ENCODE measurements at places on chromosomes 7 and 10.

DNA sequence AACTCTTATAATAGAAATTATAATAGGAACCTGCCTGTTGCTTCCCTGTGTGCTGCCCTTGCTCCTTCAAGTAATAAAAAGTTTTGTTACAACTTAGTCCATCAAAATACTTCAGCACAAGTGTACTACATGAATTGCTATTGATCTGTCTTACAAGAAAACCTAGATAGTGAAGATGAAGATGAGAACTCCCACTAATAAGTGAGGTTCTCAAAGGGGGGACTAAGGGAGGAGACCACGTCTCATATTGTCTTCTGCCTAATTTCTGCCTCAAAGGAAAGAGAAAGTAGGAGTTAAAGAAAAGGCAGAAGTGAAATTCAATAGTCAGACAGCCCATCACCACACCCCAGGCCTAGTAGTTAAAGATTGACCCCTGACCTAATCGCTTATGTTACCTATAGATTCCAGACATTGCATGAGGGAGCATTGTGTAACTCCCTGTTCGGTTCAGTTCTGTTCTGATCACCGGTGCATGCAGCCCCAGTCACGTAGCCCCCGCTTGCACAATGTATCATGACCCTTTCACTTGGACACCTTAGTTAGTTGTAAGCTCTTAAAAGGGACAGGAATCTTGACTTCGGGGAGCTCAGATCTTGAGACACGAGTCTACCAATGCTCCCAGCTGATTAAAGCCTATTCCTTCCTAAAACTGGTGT is 18.2 kb upstream of the CHST3 start:
- DNase-seq = no peak

GRCh38 chr10:3213208-3213607 is 40.6 kb upstream of the PITRM1 start:
- no peak for DNase-seq

- no peak for DNase-seq
Observed at GRCh38 chr7:155405399-155406318, 52.3 kb upstream of the EN2 start.

GRCh38 chr7:157570531-157571200 is 233.9 kb downstream of the DNAJB6 start:
- no peak for DNase-seq

- DNase-seq = no peak
Observed at GRCh38 chr10:132849546-132850031, 63.6 kb upstream of the NKX6-2 start.

DNA sequence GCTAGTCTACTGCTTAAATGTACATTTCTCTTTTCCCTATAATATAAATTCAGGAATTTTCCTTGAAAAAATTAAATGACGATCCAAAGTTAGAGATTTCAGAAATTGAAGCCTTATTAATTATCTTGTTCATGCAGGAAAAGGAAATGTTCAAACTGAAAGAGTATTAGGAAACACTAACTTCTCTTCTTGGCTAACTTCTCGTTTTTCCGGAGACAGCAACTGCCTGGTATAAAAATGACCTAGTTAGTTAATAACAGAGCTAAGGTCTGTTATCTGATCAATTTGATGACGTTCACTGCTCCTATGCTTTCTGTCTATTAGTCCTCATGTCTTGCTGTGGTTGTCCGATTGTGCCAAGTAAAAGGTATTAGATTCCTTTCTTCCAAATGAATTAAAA is 212.5 kb downstream of the DGKB start:
- DNase-seq = no peak

GRCh38 chr10:47159361-47160260 is 140.4 kb upstream of the GDF10 start:
- peak; percentile 25 for DNase-seq

- DNase-seq = no peak
Observed at GRCh38 chr10:116113721-116114501, 159.1 kb downstream of the GFRA1 start.

DNA sequence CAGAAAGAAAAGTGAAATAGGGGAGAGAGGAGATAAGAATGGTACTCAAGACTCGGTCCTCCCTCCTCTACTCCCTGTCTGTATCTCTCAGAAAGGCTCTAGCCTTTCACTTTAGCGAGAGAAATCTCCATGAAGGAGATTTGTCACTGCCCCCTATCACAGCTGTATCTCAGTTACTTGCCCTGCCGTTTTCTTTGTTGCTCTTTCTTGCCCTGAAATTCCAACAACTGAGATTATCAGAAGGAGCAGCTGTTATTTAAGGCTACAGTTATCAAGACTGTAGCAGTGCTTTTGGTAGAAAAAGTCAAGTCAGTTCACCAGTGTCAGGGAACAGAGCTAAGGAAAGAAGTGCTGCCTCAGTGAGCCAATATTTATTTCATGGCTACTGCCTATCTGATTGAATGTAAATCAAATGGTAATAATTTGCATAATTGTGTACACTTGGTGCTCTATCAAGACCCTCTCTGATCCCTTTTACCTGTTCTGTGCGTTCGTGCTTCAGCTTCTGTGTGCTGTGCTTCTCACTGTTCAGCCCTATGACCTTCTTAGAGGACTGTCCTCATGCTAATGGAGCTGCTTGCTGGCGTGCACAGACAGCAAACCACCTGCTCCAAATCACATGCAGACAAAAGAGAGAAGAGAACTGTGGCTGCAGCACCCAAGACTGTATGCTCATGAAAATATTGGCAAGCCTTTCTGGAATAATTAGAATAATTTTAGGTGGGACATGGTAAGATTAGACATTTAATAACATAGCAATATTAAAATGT is 180.2 kb upstream of the FAM3C start:
- DNase-seq = no peak

DNA sequence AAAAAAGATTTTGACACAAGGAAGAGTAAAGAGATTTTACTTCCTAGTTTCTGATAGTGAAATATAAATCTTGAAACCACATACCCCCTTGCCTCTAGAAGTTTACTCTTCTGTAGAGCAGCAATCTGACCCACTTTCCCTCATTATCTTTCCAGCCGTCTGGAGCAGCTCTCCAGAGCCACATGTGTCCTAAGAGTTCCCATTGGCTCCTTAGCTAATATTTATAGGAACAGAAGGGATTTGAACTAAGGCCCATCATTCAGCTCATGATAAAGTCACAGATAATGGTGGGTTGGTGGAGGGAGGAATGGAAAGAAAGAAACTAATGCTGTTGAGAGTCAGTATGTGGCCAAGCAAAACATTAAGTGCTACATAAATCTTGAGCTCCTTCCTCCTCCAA is 121.8 kb downstream of the INHBA start:
- DNase-seq = no peak

- DNase-seq = no peak
Observed at GRCh38 chr10:3735175-3735574, 49.8 kb downstream of the KLF6 start.

DNA sequence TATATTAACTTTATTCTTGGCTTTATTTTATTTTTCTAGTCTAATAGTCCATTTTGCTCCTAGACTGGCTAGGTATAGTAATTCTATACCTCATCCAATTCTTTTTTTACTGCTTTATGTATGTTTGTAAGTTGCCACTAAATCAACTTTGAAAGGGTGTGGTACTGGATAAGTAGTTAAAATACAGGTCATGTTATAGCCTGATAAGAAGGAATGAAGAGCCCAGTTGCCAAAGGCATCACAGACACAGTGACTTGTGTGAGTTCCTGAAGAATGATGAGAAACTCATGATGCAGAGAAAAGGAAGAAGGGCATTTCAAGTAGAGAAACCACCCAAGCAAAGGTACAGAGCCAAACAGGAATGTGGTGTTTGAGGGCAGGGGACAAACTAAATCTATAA is 27.3 kb downstream of the NAPEPLD start:
- no peak for DNase-seq

GRCh38 chr10:89627830-89628229 is 17.2 kb downstream of the PANK1 start:
- no peak for DNase-seq

GRCh38 chr7:134155871-134156270 is 28.7 kb downstream of the LRGUK start:
- DNase-seq = no peak

DNA sequence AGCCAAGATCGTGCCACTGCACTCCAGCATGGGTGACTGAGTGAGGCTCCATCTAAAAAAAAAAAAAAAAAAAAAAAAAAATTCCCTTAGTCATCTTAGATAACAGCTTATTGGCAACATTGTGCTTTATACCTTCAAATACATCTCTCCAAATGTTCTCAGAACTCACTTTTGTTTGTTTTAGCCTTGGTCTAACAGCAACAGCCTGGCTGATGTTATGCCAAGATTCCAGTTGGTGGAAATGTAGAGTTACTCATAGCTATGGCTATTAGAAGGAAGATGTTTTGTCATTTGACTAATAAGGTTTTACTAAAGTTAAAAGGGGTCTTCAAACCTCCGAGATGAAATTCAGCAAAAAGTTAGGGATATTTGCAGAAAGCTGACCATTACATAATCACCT is 481.4 kb downstream of the NEBL start:
- DNase-seq = no peak

DNA sequence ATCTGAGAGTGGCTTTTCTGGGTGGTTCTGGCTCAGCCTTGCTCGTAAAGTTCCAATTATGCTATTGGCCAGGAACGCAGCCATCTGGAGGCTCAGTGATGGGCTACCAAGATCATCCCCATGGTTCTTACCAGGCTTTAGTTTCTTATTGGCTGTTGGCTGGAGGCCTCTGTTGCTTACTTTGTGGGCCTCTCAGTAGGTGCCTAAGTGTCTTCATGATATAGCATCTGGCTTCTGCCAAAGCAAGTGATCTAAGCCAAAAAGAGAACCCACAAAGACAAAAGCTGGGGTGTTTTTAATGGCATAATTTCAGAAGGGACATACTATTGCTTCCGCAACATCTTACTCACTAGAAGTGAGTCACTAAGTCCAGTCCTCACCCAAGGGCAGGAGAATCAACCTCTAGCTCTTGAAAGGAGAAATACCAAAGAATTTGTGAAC is 132.0 kb upstream of the MDFIC start:
- DNase-seq = peak; percentile 52

- no peak for DNase-seq
Observed at GRCh38 chr10:97921581-97922021, 72.0 kb downstream of the GOLGA7B start.

DNA sequence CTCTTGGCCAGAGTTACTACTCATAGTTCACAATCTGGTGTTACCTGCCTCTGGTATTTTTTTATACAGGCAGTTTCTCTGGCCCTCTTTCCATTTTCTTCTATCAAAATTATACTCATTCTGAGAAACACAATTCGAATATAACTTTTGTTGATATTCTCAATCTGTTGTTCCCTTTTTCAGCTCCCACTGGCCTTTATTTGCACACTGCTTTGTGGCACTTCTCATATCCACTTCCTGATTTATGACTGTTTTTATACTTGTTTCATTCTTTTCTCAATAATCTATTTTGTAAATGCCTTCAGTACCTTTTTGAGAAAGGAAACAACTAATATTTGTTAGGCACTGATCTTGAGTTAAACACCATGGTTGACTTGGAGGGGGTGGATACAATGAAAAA is 93.8 kb upstream of the HDAC9 start:
- DNase-seq = no peak

DNA sequence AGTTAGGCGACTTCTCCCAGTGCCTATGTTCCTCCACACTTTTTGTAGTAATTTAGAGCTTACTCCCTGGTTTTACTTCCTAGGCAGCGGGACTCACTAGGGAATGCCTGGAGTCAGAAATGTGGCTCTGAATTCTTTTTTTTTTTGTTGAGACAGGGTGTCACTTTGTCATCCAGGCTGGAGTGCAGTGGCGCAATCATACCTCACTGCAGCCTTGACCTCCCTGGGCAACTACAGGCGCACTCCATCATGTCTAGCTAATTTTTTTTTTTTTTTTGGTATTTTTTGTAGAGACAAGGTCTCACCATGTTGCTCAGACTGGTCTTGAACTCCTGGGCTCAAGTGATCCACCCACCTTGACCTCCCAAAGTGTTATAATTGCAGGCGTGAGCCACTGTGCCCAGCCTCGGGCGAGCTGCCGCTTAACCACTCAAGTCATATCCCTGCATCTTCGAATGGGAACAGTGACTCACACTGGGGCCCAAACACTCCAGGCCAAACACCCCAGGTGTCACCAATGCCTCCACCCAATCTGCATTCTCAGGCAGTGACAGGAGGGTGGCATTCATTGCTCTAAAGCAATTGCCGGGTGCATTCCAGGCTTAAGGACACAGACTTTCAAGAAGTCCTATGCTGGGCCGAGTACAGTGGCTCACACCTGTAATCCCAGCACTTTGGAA is 19.6 kb downstream of the RGS10 start:
- DNase-seq = no peak

- DNase-seq = no peak
Observed at GRCh38 chr7:123372368-123372767, 162.0 kb downstream of the IQUB start.

DNA sequence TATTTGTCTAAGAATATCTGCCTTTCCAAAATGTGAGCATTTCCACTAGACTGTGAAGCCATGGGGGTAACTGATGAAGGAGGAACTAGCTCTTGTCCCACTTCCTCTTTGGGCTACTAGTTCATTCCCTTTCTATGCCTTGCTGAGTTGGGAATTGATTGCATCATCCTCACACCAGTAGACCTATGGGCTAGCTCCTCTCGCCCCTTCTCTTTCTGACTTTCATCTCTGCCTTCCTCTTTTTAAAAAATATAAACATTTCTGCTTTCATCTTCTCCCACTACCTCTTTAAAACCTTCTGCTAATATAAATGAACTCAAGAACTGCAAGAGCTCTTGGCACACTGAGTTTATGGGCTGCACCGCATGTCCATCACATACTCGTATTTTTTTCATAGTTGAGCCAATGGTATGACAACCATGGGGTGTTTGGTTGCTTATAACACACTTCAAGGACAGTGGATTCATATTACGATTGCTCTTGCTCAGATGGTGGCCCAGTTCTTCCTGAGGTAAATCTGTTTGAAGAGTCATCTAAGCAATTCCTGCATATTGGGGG is 182.0 kb downstream of the REEP3 start:
- DNase-seq = no peak

- no peak for DNase-seq
Observed at GRCh38 chr7:117297606-117298005, 25.3 kb downstream of the WNT2 start.

DNA sequence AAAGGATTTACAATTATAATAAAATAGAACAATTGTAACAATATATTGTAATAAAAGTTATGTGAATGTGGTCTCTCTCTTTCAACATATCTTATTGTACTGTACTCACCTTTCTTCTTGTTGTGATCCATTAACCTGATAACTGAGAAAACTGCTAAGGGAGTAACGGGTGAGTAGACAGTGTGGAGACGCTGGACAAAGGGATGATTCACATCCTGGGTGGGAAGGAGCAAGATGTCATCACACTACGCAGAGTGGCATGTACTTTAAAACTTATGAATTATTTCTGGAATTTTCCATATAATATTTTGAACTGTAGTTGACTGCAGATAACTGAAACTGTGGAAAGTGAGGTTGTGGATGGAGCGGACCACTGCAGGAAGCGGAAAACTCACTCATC is 91.2 kb upstream of the PLPP4 start:
- no peak for DNase-seq

- DNase-seq = peak; percentile 42
Observed at GRCh38 chr7:105013816-105014692, at the start of gene KMT2E. KMT2E (plus strand) TSS chr7:105014205; CDS start chr7:105040953, 26,748 bp downstream.

GRCh38 chr10:61409157-61409556 is 44.0 kb downstream of the TMEM26 start:
- no peak for DNase-seq

- DNase-seq = no peak
Observed at GRCh38 chr10:124994573-124995473, 52.9 kb downstream of the ZRANB1 start.

Measured in HFF-Myc (cell line).